T-helper 2 cell treated with Interferon-gamma antibody and Interleukin-4, amounts not matched to agents 5 μg/mL and 100 μg/mL, for 36 hours (primary cell): ENCODE measurements at places on chromosomes 3 and 15.

DNA sequence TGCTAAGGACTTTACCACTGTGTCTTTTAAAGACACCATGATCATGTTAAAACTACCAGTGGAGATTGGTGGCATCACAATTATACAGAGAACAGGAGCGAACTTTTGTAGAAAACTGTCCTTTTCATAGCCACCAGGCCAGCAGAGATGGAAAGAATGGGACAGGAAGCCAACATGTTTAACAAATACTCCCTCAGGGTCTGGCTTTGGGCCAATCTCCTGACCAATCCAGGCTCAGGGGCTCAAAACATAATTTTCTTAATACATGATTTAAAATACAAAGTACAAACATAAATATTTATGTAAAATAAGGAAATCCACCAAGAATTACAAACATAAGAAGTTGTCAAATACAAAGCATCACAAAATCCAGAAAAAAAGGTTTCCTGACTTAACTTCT, 266.0 kb downstream of the VPS13C start:
- DNase-seq: no peak

GRCh38 chr3:25566358-25566920, 98.3 kb downstream of the TOP2B start:
- no peak for DNase-seq

GRCh38 chr3:14244521-14245247, 66.1 kb downstream of the LSM3 start:
- no peak for DNase-seq

DNA sequence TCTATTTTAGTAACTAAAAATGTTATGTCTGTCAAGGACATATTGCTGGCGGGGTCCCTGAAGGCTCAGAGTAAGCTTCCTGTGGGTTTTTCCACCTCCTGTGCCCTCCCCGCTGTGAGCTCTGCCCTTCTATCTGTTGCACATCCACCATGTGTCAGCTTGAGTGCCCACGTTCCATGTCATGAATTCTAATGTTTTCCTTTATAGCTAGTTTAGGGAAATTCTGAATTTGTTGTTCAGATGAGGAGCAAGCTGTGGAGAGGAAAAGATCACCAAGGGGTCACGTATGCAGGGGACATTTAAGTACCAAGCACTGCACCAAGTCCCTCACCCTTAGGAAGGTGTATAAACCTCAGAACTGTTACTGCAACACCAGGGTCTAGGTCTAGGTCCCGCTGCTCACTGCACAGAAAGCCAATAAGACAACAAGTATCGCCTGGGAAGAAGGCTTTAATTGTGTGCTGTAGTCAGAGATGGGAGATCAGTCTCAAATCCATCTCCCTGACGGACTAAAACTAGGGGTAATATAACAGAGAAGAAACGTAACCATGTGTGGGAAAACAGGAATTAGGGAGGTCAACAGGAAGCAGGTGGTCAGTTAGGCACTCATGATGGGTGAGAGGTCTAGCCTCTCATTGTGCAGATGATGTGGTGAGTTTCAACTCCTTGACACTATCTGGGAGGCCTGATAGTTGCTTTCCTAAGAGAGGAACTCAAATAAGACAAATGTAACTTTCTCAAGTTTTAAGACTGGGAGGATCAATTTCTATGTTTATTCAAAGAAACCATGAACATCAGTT, 9.7 kb downstream of the GP9 start:
- no peak for DNase-seq

GRCh38 chr15:87145696-87146095, 1066.0 kb downstream of the AGBL1 start:
- DNase-seq: no peak

GRCh38 chr3:7964899-7965298, 536.7 kb upstream of the LMCD1 start:
- no peak for DNase-seq

GRCh38 chr3:68436619-68437401, 495.5 kb downstream of the TAFA4 start:
- DNase-seq: no peak

- no peak for DNase-seq
Measured at GRCh38 chr15:73524919-73525318, 82.0 kb downstream of the REC114 start.

DNA sequence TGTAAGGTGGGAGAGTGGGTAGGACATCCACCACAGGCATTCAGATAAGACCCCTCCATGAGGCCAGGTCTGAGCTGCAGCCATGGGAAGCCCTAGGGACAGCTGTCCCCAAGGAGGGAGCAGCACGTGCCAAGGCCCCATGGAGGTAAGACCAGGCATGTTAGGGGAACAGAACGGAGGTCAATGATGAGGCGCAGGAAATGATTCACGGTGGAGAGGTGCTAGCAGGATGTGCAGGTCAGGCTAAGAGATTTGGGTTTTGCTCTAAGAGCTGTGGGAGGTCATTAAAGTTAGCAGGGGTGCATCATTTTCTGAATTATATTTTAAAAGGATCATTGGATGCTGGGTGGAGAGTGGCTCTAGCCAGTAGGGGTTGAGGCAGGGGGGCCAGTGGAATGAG, 66.4 kb upstream of the SNRPA1 start:
- DNase-seq: no peak

DNA sequence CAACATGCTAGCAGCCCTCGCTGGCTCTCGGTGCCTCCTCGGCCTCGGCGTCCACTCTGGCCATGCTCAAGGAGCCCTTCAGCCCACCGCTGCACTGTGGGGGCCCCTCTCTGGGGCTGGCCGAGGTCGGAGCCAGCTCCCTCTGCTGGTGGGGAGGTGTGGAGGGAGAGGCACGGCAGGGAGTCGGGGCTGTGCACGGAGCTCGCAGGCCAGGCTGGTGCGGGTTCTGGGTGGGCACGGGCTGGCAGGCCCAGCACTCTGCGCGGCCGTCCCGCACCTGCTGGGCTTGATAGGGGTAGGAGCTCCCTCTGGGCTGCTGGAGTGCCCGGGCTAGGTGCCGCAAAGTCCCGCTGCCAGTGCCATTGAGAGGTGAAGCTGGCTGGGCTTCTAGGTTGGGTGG, 251.0 kb downstream of the SQOR start:
- no peak for DNase-seq

GRCh38 chr3:29515451-29515850, 234.6 kb downstream of the RBMS3 start:
- DNase-seq: no peak

DNA sequence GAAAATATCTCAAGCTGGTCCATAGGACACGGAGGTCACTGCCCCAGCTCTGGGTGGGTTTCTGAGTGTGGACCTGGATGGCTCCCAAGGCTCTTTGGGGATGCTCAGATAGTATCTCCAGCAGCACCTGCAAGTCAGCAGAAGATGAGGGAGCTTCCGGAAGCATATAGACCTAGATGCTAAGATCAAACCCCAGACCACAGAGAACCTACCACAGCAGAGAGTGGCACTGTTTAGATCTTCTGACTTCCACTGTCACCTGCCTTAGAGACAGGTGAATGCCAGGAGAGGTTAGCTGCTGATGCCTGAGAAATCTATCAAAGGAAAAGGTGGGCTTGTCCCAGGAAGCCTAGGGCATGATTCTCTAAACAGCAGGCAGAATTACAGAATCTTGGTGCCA, 105.7 kb upstream of the TRPM1 start:
- DNase-seq: no peak

DNA sequence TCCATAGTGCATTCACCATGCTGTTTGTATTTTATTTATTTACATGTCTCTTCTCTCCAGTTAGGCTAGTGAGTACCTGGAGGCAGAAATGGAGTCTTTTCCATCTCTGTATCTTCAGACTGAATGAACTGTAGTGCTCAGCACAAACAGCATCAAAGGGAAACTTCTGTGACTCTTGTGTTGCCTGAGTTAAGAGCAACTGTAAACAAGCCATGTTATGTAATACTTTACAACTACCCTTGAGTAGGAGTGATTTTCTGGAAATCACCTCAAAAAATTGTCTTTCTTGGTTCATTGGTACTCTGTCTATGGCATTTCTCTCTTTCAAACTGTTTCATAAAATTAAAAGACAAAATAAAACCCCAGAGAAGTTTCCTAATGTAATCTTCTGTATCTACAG, 258.3 kb downstream of the CGGBP1 start:
- DNase-seq: no peak

- no peak for DNase-seq
Measured at GRCh38 chr15:29990035-29990434, 92.7 kb upstream of the GOLGA8J start.

GRCh38 chr15:57319226-57319918, 56.9 kb upstream of the CGNL1 start:
- DNase-seq: no peak

- no peak for DNase-seq
Measured at GRCh38 chr3:30474371-30474770, 132.0 kb upstream of the TGFBR2 start.

DNA sequence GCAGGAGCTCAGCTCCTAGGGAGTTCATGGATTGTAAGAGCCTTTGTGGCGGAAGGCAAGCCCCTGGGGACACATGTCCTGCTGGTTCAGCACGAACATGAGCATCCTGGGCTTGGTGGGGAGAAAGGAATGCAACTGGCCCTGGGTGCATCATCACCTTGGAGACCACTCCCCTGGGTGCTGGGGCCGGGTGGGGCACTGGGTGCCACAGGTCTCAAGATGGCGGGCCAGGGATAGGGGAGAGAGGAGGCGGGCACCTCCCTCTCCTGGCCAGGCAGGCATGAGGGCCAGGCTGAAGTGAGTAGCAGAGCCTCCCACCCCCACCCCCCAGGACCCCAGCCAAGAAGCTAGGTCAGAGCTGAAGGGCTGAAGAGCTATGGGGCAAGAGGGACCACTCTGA, 768 bp downstream of the PCBP4 start:
- DNase-seq: no peak

- DNase-seq: no peak
Measured at GRCh38 chr3:52453496-52454249, at the start of gene TNNC1. Gene TNNC1, minus strand, starts transcription at chr3:52454041. Its CDS starts 26 bp downstream, at chr3:52454015.

- peak; percentile 83 for DNase-seq
Measured at GRCh38 chr3:58471025-58471887, 20.6 kb upstream of the KCTD6 start.

GRCh38 chr3:120601554-120601953, 5.4 kb downstream of the NDUFB4 start:
- no peak for DNase-seq

DNA sequence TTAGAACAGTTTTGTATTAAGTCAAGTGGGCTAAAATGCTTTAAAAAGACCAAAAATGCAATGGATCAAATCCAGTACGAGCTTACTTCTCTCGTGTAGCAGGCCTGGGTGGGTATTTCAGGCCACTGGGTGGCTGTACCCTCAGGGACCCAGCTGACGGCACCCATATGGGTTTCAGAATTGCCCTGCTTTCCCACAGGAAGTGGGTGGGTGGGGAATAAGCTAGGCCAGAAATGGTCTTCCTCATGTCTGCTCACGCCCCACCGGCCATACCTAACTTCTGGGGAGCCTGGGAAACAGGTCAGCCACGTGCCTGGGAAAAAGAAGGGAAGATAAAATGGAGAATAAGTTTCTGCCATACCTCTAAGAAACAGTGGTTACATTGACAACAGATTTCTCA, 20.3 kb downstream of the GPR160 start:
- DNase-seq: no peak

- peak; percentile 55 for DNase-seq
Measured at GRCh38 chr15:90002428-90002844, 1.3 kb downstream of the ZNF710 start.

DNA sequence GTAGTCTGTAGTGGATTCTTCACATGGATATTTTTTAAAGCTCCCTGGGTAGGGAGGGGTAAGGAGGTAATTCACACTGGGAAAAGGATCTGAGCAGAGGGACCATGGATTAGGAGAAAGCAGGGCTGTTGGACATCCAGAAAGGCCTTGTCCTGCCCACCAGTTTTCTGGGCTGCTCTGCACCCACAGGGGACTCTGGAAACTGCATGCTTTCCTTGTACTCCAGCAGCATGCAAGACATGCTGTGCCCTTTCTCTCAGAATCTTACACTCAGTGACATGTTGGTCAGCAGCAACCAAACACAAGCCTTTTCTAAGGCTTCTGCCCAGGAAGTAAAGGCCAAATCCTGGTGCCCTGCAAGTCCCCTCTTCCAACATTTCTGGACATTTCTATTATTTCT, 2.5 kb upstream of the FBN1 start:
- DNase-seq: no peak

- no peak for DNase-seq
Measured at GRCh38 chr15:57878573-57878972, 172.1 kb downstream of the POLR2M start.

DNA sequence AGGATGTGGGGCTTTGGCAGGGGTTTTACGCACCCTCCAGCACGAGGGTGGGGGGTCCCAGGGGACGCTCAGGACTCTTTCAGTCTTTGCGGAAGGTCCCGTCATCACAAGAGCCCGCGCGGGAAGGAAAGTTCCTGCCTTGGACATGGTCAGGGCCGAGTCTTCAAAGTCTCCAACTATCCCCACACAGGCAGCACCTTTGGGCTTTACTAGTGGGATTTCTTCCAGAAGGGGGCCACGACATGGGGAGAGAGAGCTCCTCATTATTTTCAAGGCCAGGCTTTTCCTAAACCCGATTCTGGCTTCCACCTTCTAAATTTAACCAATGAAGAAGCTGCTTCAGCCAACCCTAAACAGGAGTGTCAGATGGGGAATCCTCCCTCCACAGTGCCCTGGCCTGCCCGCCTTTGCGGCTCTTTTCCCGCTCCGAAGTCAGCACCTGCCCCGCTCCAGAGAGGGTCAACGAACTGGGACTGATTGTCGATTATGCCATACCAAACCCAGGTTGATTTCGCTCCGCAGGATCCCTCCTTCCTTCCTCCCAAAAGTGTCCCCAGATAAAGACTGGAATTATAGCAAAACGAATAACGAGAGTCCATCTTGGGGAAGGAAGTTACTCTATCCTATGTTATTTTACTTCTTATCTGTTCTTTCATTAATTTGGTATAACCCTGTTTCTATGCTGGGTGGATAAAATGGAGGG, 11.0 kb downstream of the SHOX2 start:
- no peak for DNase-seq

DNA sequence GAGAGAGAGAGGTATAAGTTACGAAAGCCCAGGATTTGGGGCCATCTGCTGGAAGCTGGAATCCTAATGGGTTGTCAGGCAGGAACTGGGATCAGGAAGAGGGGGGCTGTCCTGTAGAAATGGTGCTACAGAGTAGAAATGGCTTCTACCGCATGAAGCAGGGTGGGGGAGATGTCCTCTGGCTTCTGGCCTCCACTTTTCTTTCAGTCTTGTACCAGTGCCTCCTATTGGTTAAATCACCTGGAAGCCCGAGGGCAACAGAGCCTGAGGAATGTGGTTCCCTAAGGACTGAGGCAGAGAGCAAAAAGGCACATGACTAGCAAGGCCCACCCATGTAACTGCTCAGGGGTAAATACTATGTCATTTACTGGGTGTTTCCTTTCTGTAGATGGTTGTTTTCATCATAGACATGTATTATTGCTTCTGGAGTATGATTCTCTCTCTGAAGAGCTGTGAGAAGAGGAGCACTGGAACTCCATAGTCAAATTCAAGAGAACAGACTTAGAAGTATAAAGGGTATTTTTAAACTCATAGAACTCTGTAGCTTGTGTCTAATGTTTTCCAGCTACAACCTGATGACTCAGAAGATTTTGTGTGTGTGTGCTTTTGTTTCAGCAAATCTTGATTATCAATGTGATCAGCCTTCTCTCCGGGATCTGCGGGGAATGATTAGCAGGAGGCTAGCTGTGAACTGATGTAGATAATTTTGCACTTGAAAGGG, 20.2 kb upstream of the MITF start:
- no peak for DNase-seq

- no peak for DNase-seq
Measured at GRCh38 chr15:50735156-50735555, 30.4 kb downstream of the SPPL2A start.

GRCh38 chr3:3353153-3353552, 173.7 kb upstream of the CRBN start:
- no peak for DNase-seq
